ENCODE measurements at places on chromosomes 4 and X.

DNA sequence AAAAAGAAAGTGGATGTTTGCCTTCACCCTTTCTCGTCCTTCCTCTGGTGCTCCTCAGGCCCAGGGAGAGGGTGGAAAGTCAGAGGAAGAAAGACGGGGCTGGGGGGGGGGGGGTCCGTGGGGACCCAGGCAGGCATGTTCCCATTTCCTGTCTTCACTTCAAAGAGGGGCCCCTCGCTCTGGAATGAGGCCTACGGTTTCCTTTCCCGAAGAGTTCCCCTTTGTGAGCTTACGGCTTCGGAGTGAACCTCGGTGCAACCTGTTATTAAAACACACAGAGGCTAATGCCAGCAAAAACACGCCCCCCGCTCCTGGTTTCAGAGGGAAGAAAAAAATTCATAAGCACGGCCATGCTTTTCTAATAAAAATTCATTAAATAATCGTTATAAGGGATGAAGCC, 40.1 kb downstream of the SHOX start:
- DNase-seq, result no peak

- DNase-seq, result no peak
Measured at GRCh38 chr4:24010994-24011393, 121.1 kb upstream of the PPARGC1A start.

DNA sequence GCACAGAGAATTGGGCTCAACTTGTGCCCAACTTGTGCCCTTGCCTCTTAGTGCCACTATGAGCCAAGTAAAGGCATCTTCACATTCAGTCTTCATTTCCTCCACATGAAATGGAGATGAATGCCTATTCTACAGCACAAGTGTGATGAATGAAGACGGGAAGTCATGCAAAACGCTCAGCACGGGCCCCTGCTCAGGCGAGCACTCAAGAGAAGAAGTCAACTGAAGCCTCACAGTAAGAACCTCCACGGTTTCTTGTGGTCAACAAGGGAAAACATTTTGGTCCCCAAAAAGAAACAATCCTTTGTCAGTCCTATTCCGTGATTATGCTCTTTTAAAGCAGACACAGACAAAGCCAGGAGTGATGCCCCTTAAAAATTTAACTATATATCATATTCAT, 87.0 kb downstream of the IRF2 start:
- DNase-seq, result no peak

DNA sequence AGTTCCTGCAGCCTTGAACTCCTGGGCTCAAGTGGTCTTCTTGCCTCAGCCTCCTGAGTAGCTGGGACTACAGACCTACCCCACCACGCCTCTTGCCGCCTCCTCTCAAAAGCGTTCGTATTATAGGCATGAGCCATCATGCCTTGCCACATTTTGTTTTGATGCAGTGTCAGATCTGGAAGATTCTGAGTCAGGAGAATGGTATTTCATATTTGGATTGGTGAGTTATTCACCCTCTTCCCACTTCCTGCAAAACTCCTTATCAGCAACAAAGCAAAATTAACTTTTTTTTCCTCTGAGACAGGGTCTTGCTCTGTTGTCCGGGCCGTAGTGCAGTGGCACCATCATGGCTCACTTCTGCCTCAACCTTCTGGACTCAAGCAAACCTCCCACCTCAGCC, 29.6 kb downstream of the REST start:
- DNase-seq, result no peak

DNA sequence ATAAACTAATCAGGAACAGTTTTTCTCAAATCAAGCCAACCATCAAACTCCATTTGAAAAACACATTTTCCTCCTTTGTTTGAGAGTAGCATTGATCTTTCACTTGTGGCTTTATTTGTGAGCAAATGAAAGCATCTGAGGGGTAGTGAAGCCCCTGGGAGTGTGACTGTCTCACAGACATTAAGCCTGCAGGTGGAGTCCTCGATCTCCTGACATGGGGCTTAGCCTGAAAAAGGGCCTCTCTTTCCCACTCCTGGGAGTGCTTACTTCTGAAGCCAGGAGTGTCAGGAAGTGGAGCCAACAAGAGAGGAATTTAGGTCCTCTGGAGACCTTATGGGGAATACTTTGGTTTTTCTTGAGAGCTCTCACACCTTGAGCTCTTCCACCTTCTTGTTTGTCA, 158.2 kb upstream of the SFRP2 start:
- DNase-seq, result no peak

GRCh38 chr4:109690690-109691410, 12.4 kb downstream of the CASP6 start:
- no peak for DNase-seq

- no peak for DNase-seq
Measured at GRCh38 chrX:36422368-36422767, 502.8 kb downstream of the CFAP47 start.

- no peak for DNase-seq
Measured at GRCh38 chr4:110119337-110119736, 79.1 kb downstream of the ELOVL6 start.

GRCh38 chr4:173488656-173489055, 41.4 kb downstream of the HAND2 start:
- DNase-seq, result no peak

DNA sequence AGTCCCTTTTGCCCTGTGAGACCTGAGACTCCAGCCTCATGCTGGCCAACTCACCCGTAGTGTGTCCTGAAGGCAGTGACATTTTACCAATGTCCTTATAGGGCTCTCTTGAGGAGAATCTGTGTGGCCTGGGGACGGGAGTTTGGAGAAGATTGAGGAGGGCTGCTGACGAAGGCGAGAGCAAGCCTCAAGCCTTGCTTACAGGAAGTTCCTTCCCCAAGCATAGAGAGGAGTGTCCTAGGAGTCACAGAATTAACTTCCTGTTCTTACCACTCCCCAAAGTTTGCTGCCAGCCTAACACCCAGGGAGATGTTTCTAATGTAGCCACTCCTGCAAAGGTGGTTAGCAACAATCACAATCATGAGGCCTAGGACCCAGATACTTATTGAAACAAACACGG, at the start of gene NXF3:
TSS of gene NXF3 (minus strand) at position 202 of the 400 bp plus-strand sequence. CDS start at position 82, 120 bp downstream.
- no peak for DNase-seq

- DNase-seq, result no peak
Measured at GRCh38 chr4:72513227-72513626, 55.8 kb downstream of the ADAMTS3 start.

- no peak for DNase-seq
Measured at GRCh38 chrX:31551913-31552312, 480.1 kb upstream of the FTHL17 start.

GRCh38 chrX:105650986-105651385, 171.4 kb upstream of the NRK start:
- no peak for DNase-seq

GRCh38 chr4:172073590-172073989, 260.4 kb downstream of the GALNTL6 start:
- no peak for DNase-seq

GRCh38 chr4:129346036-129346435, 250.1 kb downstream of the C4orf33 start:
- DNase-seq, result no peak

- no peak for DNase-seq
Measured at GRCh38 chrX:132741689-132742088, 216.7 kb downstream of the HS6ST2 start.

DNA sequence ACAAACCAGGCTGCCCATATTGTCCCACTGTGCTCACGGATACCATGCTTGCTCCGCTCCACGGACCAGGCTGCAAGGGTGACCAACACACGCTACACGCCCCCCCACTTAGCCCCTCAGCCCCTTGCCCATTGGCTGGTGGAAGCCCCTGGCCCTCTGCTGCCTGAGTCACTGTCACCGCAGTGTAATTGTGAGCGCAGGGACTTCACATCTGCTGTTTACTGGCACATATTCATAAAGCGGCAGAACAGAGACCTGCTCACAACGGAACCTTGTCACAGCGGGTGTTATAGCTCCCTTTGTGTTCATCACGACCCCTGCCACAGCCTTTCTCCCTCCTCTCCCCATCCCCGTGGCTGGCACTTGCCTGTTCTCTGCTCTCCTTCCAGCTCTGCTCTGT, 83.7 kb downstream of the PSAPL1 start:
- no peak for DNase-seq

DNA sequence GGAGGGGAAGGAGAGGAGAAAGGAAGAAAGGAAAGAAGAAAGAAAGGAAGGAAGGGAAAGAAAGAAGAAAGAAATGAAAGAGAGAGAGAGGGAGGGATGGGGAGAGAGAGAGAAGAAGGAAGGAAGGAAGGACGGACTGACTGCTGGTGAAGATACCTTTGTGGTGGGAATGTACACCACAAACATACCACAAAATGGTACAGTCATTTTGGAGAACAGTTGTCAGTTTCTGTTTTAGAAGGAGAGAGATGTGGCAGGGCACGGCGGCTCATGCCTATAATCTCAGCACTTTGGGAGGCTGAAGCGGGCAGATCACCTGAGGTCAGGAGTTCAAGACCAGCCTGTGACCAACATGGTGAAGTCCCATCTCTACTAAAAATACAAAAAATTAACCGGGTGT, 40.0 kb upstream of the SHISA3 start:
- DNase-seq, result no peak
